Upper lobe of right lung (tissue), 1 donor: ENCODE measurements at places on chromosomes 7 and 10. TPM values are rescaled to one million over a fixed set of nuclear protein-coding genes. Genes with fewer than 3 reads are reported as not detected.

- DNase-seq: no peak
These were observed 147.4 kb downstream of the EBF3 start for GRCh38 chr10:129816656-129817045.

DNA sequence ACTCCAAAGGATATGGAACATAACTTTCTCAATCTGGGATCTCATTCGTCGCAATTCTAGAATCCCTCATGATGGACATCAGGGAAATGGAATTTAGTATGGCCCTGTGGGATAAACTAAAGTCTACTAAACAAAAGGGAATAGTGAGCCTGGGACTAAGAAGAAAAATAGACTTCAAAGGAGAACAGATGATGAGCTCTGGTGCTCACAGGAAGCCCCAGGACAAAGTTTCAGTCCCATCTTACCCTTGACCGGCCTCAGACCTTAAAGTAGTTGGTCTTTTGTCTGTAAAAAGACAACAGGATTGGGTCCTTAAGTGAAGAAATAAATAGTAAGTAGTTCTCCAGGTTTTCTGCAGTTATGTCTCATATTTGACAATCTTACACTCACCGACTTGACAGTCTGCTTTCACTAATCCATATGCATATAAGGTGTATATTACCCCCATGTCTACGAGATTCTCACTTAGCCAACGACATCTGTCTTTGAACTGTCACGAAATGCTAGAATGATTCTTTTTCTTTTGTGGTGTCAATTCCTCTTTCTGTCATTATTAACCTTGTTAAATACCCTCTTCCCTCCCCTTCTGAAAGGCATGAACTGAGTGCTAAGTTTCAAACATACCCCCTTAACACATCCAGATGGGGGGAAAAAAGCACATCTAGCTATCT, 10.9 kb upstream of the IKZF1 start:
- no peak for DNase-seq

Gene PITX3
- total RNA-seq: not detected

DNA sequence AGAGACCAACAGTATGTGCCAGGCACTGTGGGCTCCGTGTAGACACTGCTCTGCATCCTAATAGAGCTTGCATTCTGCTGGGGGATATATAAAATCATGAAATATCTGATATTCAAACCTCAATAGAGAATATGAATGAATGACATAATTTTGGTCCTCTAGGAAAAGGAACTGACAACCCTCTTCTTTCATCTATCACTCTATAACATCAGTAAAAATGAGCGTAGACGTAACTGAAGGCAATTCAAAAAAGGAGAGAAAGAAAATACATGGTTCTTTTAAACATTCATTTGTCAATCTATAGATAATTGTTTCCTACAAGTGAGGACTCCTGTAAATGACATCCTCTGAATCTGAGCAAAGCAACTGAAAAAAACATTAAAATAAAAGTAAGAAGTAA, 607.4 kb upstream of the LRRN3 start:
- no peak for DNase-seq

GRCh38 chr7:157043745-157044144, 33.3 kb upstream of the MNX1 start:
- DNase-seq: no peak

DNA sequence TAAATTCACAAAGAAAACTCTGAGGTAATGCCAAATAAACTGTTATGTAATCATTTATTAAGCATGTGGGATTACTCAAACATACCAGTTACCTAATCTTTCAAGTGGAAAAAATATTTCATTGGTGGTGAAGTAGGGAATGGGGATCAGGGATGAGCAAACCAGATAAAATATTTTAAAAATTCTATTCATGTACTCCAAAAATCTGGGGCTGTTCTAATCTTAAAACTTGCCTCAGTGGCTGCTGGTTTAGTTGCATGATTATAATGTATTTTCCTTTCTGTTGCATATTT, 19.5 kb downstream of the LMOD2 start:
- no peak for DNase-seq

DNA sequence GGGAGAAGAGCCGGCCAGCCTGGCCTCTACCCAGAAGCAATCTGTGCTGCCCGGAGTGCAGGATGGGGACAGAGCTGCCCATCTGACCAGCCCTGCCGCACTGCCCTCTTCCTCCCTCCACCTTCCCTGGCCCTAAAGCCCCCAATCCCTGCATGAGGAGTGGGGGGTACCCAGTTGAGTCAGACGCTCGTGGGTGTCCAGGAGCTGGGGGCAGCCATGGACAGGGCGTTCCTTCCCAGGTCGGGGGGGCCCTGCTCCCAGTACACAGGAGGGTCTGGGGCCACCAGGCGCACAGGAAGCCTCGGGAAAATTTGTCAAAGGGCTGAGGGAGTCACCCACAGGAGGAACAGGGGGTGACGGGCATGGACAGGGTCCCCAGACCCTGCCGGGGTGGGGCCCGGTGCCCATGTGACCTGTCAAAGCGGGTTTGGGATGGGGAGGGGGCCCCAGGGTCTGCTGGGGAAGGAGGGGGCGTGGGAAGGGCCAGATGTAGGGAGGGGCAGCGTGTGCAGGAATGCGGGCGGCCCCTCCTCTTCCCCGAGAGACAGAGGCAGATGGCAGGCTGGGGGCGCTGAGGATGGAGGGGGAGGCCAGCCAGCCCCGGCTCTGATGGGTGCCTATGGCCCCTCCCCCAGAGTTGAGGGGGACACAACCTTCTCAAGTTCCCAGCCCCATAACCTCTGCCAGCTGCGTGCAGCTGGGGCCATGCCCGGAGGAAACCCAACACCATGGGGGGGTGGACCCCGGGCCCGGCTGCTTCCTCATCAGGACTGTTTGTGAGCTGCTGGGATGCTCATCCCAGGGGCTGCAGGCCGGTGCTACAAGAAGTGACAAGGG, 21.5 kb upstream of the GRIFIN start:
- no peak for DNase-seq

Gene UCMA
- not detected for total RNA-seq

- no peak for DNase-seq
These were observed 259.8 kb downstream of the DIP2C start for GRCh38 chr10:429696-430095.

Gene FKBP6
- not detected for total RNA-seq

Gene MARVELD1
- 43.8 TPM for total RNA-seq

GRCh38 chr7:5629941-5630340, 151.5 kb downstream of the RNF216 start:
- no peak for DNase-seq

DNA sequence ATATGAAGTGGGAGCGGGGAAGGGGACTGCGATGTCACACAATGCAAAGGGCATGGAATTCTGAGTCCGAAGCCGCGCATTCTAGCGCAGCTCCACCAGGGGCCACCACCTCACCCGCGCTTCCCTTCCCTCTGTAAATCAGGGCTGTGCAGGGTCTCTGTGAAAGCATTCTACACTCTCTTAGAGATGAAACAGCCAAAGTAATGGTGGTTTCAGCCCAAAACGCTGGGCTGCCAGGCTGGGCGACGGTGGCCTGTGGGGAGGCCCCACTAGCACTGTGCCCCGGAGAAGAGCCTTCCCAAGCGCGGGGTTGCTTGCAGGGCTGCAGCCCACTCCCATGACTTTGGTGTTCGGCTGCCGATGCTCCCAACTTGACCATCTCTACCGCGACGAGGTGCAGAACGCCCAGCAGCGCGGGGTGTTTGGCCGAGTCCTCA, 11.4 kb downstream of the ATG9B start:
- DNase-seq: no peak

- DNase-seq: no peak
These were observed 36.9 kb downstream of the MET start for GRCh38 chr7:116708861-116709260.
